ENCODE measurements at places on chromosomes 1 and 21.

- no peak for DNase-seq
Measured at GRCh38 chr1:156251527-156251926, 3.7 kb upstream of the PAQR6 start.

GRCh38 chr1:5643360-5644107 is 348.7 kb downstream of the NPHP4 start:
- DNase-seq, result no peak

GRCh38 chr1:157450106-157450505 is 102.2 kb downstream of the FCRL5 start:
- peak; percentile 91 for DNase-seq

- no peak for DNase-seq
Measured at GRCh38 chr21:15749861-15750159, 20.0 kb downstream of the USP25 start.

GRCh38 chr1:7329868-7330615 is 441.1 kb upstream of the VAMP3 start:
- no peak for DNase-seq

DNA sequence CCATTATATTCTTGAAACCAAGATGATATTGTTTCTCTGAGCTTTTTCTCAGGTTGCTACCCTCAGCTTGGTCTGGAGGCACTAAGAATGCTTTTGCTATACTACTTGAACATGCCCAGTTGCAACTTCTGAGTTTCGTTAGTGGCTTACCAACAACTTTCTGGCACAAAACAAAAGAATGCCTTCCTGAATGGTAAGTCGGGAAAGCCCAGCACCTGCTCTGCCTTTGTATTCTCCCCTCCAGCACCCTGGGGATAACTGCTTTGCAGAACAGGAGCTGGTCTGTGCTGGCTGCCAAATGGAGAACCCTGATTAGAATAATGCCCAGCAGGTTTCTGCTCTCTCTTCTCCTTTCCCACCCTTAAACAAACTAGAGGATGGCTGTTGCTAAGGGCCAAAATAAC is 149.3 kb downstream of the TGFB2 start:
- DNase-seq, result no peak

GRCh38 chr21:41802684-41803083 is 35.8 kb upstream of the RIPK4 start:
- DNase-seq, result no peak

GRCh38 chr1:26838474-26839338 is 12.2 kb downstream of the ZDHHC18 start:
- DNase-seq, result no peak

DNA sequence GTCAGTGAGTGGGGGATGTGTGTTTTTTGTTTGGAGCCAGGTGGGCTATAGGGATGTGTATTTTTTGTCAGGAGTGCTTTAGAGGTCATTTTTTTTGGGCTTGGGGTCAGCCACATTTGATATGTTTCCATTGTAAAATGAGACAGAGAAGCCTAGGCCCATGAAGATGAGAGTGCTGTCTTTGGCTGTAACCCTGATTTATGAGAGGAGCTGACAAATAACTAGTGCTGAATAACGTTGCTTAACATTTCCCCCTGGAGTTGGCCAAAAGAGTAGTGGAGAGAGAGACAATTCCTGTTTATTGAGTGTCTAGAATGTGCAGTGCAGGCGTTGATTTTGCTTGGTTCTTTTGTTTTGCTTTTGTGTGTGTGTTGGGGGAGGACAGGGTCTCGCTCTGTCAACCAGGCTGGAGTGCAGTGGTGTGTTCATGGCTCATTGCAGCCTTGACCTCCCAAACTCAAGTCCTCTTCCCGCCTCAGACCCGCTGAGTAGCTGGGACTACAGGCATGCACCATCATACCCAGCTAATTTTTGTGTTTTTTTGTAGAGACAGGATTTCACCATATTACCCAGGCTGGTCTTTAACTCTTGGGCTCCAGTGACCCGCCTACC is 64.7 kb downstream of the S1PR1 start:
- no peak for DNase-seq

- no peak for DNase-seq
Measured at GRCh38 chr1:113675302-113675701, 84.0 kb downstream of the PHTF1 start.

- no peak for DNase-seq
Measured at GRCh38 chr1:156706657-156707416, 1.5 kb upstream of the CRABP2 start.

GRCh38 chr1:160865337-160865736 is 2.6 kb upstream of the CD244 start:
- DNase-seq, result no peak

- DNase-seq, result no peak
Measured at GRCh38 chr1:110829955-110830553, 42.9 kb upstream of the CD53 start.

GRCh38 chr1:86155807-86156565 is 586 bp downstream of the COL24A1 start:
- peak; percentile 3 for DNase-seq

DNA sequence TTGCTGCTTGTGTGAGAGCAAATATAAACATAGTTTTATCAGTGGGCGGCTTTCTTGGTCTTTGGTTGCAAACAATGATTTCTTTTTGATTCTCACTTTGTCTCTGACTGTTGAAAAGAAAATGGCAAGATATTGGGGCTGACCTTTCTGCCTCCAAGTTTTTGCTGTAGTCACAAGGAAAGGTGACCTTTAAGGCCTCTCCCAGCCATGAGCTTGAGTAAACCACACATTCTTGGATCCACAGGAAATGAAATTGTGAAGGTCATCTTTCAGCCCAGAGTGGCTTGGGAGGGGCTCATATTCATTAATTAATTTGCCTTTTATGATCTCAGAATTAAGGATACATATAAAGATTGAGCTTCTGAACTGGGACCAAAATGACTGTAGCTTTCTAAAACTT is 241.6 kb downstream of the BACH1 start:
- DNase-seq, result no peak

DNA sequence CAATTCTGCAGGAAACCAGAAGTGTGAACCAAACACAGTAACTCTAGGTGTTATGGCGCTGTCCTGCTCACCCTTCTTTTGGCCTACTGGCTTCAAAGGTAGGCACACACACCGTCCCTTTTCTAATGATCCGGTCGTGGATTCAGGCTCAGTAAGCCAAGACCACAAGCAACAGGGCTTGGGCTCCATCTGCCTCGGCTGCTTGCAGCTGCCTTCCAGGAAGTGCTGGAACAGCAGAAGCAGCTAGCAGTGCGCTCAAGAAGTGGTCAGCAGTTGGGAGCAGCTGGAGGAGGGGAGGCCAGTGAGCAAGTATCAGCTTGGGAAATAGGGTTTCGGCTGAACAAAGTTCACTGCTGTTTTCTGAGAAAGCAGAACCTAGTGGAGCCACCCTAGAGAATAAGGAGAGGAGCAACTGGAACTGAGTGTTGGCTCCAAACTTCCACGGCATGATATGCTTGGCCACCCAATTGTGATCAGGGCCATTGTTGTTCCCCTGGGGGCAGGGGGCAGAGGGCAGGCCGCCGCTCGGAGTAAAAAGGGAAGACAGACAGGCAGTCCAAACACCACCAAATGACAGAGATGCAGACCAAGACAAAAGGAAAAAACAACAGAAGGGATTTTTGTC is 173.4 kb downstream of the TOMM20 start:
- no peak for DNase-seq

DNA sequence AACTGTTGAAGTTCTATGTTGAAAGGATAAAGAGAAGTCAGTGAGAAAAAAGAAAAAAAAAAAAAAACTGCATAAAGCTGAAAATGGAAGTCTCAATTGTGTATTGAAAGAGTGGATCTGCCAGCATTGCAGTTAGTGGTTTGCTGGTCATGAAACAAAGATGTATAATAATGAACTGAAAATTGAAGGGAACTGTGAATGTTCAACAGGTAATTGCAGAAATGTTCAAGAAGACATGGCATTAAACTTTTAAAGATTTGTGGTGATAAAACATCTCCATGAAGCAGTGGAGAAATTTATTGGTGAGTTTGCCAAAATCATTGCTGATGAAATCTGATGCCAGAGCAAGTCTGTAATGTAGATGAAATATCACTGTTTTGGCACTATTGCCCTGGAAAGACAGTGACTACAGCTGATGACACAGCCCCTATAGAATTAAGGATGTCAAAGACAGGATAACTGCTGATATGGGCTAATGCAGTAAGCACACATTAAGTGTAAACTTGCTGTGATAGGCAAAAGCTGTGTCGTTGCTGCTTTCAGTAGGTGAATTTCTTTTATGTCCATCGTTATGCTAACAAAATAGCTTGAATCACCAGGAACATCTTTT is 71.0 kb downstream of the RD3 start:
- DNase-seq, result no peak

GRCh38 chr1:246355411-246356230 is 151.5 kb downstream of the SMYD3 start:
- no peak for DNase-seq

- no peak for DNase-seq
Measured at GRCh38 chr1:5915587-5916571, 76.3 kb downstream of the NPHP4 start.

- no peak for DNase-seq
Measured at GRCh38 chr1:165603810-165604209, 27.2 kb upstream of the MGST3 start.

DNA sequence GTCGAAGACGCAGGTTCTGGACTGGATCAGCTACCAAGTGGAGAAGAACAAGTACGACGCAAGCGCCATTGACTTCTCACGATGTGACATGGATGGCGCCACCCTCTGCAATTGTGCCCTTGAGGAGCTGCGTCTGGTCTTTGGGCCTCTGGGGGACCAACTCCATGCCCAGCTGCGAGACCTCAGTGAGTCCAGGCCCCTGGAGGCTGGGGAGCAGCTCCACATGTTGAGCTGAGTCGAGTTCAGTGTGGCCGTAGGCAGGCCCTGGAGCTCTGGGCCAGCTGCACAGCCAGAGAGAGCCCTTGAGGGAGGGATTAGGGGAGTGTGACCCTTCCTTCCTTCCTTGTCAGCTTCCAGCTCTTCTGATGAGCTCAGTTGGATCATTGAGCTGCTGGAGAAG is 1.6 kb downstream of the ELF3 start:
- DNase-seq, result no peak

- no peak for DNase-seq
Measured at GRCh38 chr1:110605446-110605845, 712 bp downstream of the KCNA2 start.

- no peak for DNase-seq
Measured at GRCh38 chr1:180094705-180095295, 59.9 kb upstream of the QSOX1 start.

- DNase-seq, result no peak
Measured at GRCh38 chr1:186375929-186376319, 286 bp downstream of the ODR4 start.

DNA sequence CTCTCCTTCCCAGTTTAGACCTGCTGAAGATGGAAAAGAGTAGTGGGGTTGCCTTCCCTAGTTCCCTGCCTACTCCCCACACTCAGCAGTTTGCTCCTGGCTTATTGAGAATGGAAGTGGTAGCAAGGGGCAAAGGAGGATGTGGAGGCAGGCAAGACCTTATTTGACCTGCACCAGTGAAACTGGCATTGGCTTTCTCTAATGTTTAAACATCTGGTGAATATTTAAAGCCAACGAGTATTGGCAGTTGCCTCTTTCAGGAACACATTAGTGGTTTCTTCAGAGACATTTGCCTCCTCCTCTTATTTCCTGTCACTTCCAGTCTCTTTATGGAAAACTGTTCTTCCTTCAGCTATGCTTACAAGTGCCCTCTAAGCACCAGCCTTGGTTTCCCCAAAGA is 62.4 kb upstream of the VAV3 start:
- DNase-seq, result no peak

DNA sequence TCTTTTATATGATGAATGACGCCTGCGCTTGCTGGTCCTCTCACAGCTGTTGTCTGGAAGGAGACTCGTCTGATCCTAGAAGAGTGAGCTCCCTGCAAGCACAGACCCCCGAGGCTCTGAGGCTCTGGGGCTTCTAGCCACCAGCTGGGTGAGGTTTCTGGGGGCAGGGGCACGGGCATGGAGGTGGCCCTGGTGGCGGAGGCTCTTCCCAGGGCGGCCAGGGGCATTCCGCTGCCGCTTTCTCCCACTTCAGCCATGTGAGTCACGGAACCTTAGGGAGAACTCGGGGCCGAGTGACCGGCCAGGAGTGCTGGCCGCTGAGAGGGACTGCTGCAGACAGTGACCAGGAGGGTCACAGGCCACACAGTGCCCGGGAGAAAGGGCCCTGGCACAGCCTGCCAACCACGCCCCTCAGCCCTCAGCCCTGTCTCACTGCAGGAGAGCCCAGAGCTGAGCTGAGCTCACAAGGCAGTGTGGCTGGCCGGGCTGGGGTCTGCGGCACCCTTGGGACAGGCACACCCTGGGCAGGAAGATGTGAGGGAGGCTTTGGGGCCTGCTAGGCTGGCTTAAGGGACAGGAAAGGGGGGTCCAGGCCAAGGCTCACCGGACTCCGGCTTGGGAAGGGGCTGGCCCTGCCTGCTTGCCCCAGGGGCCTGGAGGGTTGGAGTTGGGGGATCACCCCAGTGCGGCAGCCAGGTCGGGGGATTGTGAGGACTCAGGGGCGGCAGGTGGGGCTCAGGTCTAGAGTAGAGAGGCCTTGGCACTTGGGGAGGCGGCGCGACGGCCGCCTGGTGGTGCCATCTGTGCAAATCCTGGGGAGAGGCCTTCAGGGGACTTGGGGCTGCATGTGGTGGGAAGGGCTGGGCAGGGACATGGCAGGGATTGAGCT is 35.7 kb downstream of the MORN1 start:
- no peak for DNase-seq

- DNase-seq, result peak; percentile 30
Measured at GRCh38 chr1:110687250-110687649, 12.5 kb upstream of the KCNA3 start.

DNA sequence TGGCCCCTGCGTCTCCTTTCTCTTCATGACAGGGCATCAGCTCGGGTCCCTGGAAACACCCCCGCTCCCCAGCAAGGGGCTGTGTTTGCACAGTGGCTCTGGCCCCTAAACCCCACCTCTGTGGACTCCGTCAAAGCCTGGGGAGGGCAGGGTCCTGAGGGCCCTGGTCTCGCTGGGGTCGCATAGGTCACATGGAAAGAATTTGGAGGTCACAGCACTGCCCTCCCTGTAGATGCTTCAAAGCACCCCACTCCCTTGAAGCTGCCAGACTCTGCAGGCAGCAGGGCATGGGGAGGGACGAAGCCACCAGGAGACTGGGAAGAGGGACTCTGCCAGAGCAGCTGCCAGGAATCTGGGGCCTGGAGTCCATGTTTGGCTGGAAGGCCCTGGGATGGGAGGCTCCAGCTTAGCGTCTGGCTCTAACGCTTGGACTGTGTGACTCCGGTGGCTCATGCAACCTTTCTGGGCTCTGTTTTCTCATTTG is 36.6 kb upstream of the ECE1 start:
- DNase-seq, result no peak
